ENCODE measurements at places on chromosomes 5 and 9. TPM values are rescaled to one million over a fixed set of nuclear protein-coding genes. Genes with fewer than 3 reads are reported as not detected.

IDNK gene
- total RNA-seq = 5.1 TPM

EQTN gene
- total RNA-seq = not detected

DIAPH1 gene
- total RNA-seq = 228 TPM

PDE4D gene
- 102 TPM for total RNA-seq

FUT7 gene
- not detected for total RNA-seq

SHOC1 gene
- total RNA-seq = not detected

GOLGA2 gene
- 44.0 TPM for total RNA-seq

SLC35A4 gene
- 91.9 TPM for total RNA-seq

DBH gene
- not detected for total RNA-seq

PRRT1B gene
- not detected for total RNA-seq

GRCh38 chr9:81787747-81788632, 98.6 kb upstream of the TLE1 start:
- no peak for DNase-seq

DNA sequence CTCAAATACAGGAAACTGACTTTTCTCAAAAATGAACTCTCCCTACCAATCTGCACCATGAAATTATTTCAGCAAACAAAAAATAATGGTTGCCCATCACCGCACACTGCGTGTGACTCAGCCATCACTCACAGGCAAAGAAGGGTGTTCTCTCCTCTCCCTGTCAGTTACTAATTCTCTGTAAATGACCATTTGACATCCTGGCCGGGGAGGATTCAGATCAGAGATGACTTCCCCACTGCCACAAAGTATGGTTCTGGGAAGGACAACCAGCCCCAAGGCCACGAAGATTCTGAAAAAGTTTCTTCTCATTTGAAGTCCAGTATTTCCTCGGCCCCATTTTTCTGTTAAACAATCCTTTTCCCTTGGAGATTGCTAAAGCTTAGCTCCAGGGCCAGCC, 199.4 kb downstream of the AUH start:
- no peak for DNase-seq

DNA sequence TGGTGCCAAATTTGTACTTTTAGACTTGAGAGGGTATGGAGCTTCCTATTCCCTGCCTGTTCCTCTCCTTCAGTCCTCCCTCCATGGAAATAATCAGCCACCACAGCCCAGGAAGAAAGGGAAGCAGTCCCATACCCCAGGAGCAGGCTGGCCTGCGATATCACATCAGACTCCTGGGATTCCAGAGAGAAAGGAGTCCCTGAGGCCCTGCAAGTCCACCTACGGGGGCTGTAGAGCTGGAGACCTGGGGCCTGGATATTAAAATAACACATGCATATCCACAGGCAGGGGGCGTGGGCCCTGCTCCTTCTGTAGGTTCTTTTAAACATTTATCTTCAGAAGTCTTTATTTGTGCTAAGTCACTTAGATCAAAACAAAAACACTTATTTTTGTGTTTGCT, 117.2 kb downstream of the TMEM174 start:
- no peak for DNase-seq

DNA sequence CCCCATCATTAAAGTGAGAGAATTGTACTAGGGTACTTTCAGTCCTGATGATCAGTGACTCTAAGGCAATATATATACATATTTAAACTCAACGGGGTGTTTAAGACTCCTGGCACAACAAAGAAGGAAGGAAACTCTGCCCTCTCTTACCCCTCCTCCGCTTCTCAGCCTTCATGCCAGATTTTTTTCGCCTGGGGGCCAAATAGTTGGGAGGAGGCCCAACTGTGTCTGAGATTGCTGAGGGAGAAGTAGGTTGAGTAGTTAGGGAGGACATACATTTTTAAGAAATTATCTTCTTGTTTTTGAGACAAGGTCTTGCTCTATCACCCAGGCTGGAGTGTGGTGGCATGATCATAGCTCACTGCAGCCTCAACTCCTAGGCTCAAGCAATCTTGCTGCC, 127.7 kb upstream of the SHB start:
- no peak for DNase-seq

- DNase-seq = no peak
Observed at GRCh38 chr9:80831751-80832150, 857.6 kb downstream of the TLE1 start.

DNA sequence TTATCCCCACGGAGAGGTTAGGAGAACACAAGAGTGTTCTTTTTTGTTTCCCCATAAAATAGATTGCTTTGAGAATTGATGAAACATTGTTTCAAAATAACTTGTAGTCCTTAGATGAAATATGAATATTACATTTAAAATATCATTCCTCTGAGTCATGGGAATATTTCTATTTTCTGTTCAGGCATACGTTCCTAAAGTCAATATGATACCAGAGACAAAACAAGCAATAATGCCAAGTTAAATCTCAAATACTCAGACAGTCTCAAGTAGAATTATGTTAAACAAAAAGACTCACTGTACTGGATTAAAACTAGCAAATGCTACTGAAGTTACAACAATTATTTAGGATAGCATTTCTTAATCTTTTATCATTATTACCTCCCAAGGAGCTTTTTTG, 111.7 kb upstream of the C6 start:
- DNase-seq = no peak

GRCh38 chr5:80246001-80246758, 9.7 kb downstream of the SERINC5 start:
- DNase-seq = no peak

- no peak for DNase-seq
Observed at GRCh38 chr5:17879276-17879675, 245.0 kb downstream of the TAF11L14 start.

GRCh38 chr5:180235846-180236245, 26.8 kb upstream of the RASGEF1C start:
- no peak for DNase-seq

- no peak for DNase-seq
Observed at GRCh38 chr9:127572961-127573721, 38.9 kb upstream of the STXBP1 start.

GRCh38 chr9:92980085-92980745, 32.9 kb downstream of the FGD3 start:
- DNase-seq = no peak

DNA sequence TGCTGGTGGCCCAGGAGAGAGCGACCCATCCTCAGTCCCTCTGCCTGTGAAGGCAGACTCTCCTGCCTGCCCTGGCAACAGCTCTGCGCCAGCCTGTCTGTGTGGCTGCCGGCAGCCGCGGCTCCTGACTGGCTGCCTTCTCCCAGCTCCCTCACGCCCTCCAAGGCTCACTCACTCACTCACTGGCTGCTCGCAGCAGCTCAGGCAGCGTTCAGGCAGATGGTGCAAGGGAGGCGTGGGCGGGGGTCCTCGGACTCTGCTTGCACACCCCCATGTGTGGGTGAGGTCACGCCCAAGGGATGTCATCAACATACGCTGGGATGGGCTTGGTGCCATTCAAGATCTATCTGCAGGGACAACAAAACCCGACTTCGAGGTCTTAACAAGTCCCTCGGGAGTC, 66.7 kb downstream of the DAB2IP start:
- DNase-seq = no peak

- no peak for DNase-seq
Observed at GRCh38 chr5:173163219-173163618, 18.9 kb downstream of the BNIP1 start.

DNA sequence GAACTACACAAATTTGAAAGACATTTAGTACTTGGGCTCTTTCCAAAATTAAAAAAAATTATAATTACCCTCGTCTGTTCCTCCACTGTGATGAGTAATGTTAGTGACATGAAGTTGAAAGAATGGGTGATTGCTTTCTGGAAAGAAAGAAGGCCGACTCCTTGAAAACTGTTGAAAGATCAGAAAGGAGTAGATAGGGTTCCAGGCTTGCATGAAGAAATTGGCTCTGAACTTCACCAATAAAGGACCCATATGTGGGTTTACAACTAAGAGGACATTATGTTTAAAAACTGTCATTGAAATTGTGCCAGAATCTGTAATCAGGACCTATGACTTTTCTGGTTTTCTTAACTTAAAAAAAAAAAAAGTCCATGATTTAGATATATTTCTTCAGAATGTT, 20.7 kb upstream of the MOCS2 start:
- DNase-seq = no peak

DNA sequence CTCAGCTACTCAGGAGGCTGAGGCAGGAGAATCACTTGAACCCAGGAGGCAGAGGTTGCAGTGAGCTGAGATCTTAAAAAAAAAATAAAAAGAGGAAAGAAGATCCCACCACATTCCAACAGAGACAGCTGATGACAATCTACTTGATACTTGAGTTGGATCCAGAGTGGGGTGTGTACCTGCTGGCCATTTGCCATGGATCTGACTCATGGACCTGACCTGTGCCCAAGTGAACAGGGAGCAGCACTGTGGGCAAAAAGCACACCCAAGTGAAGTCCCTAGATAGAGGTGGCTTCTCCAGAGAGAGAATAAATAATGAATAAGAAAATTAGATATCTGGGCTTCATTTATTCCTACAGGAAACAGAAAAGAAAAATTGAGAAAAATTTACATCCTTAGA, 81.2 kb upstream of the MIER3 start:
- DNase-seq = no peak

DNA sequence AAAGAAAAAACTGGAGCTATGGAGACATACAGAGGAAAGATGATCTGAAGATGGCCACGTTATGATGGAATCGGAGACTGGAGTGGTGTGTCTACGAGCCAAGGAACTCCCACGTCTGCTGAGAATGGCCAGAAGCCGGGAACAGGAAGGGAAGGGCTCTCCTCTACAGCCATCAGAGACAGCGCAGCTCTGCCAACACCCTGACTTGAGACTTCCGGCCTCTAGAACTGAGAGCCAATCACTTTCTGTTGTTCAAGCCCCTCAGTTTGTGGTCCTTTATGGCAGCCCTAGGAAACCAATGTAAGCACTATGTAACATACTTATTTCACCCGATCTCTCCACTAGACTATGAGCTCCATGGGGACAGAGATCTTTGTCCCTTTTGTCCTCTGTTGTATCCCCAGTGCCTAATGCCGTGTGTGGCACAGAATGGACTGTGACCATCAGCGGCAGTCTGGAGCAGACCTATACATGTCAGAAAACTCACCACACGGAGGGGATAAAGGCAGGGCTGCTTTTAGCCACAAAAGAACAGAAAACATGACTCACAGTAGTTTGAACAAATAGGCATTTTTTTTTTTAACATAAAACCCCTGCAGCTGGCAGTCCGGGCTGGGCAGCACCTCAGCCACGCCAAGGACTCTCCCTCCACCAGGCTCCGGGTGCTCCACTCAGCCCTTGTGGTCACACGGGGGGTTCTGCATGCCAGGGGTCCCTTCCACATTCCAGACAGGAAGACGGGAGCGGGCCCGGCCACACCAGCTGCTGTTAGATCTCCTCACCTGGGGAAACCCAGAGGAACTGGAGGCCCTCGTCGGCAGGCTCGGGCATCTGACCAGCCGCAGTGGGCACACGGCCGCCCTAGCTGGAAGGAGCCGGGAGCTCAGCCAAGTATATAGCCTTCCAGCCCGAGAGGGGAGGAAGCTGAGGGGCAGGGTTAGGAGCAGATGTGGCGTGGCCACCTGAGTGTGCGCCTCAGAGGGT, 16.1 kb upstream of the MXD3 start:
- DNase-seq = no peak

GRCh38 chr9:71795097-71795813, 26.9 kb upstream of the CEMIP2 start:
- DNase-seq = no peak

DNA sequence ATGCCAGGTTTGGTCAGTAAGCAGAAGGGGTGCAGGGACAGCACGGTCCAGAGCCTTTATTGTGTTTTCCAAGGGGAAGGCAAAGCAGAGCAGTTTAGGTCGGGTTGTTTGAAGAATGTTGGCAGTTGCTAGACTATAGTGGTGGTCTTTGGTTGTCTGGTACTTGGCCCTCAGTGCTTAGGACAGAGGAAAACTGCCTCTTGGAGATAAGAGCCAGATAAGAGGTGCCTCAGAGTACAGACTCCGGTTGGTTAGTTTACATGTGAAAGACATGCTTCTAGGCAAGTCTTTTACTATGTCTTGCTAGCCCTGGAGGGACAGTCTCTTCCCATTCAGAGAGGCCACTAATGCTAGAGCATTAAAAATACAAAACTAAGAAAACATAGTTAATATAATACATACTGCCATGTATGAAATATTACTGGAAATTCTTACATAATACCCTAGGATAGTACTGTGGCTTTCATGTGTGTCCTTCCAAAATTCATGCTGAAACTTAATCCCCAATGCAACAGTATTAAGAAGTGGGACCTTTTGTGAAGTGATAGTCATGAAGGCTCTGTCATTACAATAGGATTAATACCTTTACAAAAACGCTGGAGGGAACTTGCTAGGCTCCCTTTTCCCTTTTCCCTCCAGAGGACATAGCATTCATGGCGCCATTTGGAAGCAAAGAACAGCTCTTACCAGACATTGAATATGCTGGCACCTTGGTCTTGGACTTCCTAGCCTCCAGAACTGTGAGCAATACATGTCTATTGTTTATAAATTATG, 280.4 kb downstream of the TMEM167A start:
- DNase-seq = no peak

DNA sequence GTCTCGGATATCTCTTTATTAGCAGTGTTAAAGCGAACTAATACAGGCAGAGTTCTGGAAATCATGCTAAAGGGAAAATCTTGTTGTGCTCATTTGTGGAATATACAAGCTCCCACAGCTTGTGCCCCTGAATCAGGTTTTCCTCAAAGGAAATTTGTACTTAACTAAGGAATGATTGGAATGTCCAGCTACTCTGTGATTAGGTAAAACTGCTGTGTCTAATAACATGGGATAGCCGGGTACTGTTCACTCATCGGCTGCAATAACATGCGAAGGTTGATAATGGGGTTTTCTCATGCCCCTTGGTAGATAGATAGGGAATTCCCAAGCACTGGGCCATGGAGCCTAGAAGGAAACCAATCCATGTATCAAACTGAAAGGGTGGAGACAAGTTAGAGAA, 306.7 kb downstream of the NR2F1-AS1 start:
- no peak for DNase-seq

Measured in activated T-helper 2 cell treated with anti-CD3 and anti-CD28 coated beads, Interferon-gamma antibody, Interleukin-2, Interleukin-4, amounts not matched to agents 10 μg/mL and 5 μg/mL and 100 μg/mL, durations not matched to agents 14 hours and 24 hours and 36 hours (primary cell).